Suppressor macrophage (primary cell): ENCODE measurements at places on chromosomes 11 and 22.

- DNase-seq = no peak
Observed at GRCh38 chr11:17550450-17551346, 3.6 kb downstream of the OTOG start.

DNA sequence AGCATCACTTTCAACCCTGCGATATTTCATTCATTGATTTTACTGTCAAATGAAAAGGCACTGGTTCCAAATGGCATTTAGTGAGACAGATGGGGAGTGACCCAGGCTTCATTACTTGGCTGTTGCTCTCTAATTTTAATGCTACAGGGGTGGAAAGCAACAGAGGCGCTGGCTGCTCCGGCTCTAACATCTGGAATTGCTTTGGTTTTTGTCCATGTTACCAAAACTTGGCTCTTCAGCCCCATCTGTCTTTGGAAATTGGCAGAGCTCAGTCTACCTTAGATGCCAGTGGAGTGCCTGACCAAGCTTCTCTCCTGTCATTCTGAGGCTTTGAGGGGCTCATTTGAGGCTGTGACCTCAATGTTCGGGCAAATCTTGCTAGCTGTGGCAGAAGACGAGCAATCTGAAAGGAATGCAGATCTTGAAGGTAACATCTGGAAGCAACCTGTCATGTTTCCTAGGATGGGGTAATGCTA is 409.5 kb upstream of the SYN3 start:
- DNase-seq = no peak

DNA sequence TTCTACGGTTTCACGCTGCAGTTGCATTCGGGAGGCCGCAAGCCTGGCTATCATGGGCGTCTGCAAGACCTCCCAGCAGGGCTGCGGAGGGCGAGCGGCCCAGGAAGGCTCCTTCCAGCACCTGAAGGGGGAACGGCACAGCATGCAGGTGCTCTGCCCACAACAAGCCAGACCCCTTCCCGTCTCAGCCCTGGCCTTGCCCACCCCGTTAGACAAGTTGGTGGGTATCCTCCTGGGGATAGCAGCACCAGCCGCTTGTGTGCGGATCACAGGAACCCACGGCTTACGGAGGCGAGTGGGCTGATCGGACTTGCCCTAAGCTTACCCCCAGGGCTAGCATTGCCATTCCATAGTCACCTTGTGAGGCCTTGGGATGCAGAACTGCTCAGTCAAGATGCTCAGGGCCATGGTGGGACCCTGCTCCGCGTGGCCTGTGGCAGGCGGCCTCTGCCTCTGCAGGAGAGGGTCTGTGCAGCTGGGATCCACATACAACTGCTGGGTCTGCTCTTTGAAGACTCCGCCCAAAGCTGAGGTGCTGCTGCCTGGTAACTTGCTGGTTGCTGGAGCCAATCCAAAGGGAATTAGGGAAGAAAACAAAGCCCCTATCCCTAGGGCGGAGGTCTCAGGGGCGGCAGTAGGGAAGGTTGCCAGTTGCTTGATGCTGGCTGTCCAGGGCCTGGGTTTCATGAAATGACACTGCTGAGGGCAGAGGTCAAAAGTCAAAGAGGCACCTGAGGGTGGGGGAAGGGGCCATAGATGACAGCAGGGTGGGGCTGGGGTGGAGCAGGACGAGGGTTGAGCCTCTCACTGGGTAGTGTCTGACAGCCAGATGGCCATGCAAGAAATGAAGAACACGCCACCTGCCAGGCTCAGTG is 1.4 kb upstream of the OSBPL5 start:
- no peak for DNase-seq

DNA sequence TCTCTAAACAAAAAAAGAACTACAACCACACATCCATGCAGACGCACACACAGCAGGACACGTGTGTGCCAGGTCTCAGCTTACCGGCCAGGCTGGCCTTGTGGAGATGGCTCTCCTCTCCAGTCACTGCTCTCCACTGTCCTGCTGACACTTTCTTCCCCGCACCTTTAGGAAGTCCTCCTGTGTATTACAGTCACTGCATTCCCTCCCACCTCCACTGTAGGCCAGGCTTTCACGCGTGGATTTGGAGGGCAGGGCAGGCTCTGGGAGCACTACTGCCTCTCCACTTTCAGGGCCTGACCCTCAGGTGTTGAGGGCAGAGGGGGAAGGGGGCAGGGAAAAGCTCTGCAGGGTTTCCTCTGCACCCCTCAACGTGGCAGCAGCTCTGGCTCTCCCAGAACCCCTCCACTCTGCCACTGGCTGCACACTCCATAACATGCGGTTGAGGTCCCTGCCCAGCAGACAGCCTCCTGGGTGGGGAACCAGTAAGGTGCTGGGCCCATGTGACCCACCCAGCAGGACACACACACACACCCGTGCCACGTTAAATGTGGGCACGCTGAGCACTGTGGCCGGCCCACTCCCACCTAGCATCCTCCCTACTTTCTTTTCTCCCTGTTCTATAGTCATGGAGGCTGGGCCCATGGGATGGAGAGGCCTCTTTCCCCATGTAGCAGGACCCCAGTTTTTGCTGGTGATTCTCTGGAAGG is 107.0 kb upstream of the PITPNB start:
- DNase-seq = no peak

DNA sequence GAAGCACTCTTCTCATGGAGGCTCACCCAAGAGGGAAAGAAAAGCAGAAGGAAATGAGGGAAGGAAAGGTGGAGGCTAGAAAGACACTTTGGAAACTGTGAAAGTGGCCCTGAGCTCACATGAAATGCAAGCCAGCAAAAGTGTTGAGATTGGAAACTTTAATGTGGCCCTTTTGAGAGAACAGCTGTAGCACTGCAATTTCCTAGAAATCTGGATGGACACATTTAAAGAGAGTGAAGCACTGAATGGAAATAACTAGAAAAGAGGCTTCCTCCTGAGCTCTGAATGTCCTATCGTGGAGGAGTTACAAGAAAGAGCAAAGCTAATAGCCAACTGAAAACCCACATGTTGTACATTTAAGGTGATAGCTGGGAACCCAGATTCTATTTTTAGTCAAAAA is 56.0 kb downstream of the LIF start:
- DNase-seq = no peak

- DNase-seq = no peak
Observed at GRCh38 chr22:49724030-49724892, 103.4 kb downstream of the BRD1 start.

GRCh38 chr11:117520201-117520600 is 192.5 kb downstream of the CEP164 start:
- no peak for DNase-seq
